B cell (primary cell): ENCODE measurements at places on chromosomes 5 and 9. TPM values are rescaled to one million over a fixed set of nuclear protein-coding genes. Genes with fewer than 3 reads are reported as not detected.
A peak's percentile ranks its signal among the peaks of the same experiment; 100 is the strongest.

- no peaks in the 10 kb centered on the region for H3K27me3 ChIP-seq
- DNase-seq, result no peak
- peaks cover 2% of the 10 kb centered on the region for H3K36me3 ChIP-seq
- H3K27ac ChIP-seq, result no peak overlapping the region
These were observed 76.5 kb downstream of the DAP start for GRCh38 chr5:10684303-10685086.

DNA sequence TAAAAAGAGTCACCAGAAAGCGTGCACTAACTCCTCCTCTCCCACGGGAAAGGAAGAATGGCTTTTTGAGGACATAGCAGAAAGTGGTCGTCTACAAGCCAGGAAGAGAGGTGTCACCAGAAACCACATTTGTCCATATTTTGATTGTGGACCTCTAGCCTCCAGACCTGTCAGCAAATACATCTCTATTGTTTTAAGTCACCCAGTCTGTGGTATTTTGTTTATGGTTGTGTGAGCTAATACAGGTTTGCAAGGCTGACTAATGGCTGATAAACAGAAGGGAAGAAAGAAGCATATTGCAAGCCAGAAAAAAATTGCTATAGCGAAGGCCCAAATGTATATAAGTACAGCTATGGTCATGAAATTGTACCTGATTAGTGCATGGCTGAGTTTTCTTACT, 21.4 kb downstream of the WDR70 start:
- H3K27ac ChIP-seq, result no peak overlapping the region
- H3K4me1 ChIP-seq, result no peaks in the 10 kb centered on the region
- DNase-seq, result no peak
- no peaks in the 10 kb centered on the region for H3K27me3 ChIP-seq

- no peak for DNase-seq
- no peaks in the 10 kb centered on the region for H3K4me1 ChIP-seq
- no peak overlapping the region for H3K27ac ChIP-seq
- H3K4me3 ChIP-seq, result no peak overlapping the region
These were observed 143.9 kb upstream of the FBN2 start for GRCh38 chr5:128681764-128682592.

DNA sequence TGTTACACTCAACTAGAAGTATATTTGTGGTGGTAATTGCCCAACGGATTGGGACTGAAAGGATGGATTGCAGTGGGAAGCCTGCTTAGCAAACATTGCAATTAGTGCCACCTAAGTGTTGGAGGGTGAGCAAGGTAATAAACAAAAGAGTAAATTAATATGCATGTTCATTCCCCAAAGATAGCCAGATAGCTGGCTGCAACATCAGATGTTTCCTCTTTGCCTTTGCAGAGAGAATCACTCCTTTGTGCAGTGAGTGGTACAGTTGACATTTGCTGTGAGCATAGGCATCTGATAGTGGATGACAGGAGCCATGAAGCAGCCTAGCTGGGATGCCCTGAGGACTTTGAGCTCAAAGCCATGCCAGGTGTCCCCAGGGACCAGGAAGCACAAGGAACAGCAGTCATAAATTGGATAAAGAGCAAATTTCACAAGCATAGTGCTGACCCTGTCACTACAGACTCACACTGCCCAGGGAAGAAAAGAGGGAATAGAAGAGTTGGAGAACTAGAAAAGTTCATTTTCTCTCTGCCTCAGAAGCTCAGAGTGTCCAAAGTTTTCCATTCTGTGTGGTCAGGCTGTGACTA, 336.1 kb upstream of the SLC30A5 start:
- DNase-seq, result no peak
- no peak overlapping the region for H3K4me3 ChIP-seq
- H3K27ac ChIP-seq, result no peak overlapping the region
- peaks cover 11% of the 10 kb centered on the region for H3K4me1 ChIP-seq
- no peaks in the 10 kb centered on the region for H3K27me3 ChIP-seq
- H3K36me3 ChIP-seq, result no peaks in the 10 kb centered on the region

GRCh38 chr5:93715327-93715726, 26.1 kb downstream of the POU5F2 start:
- no peak for DNase-seq
- no peak overlapping the region for H3K27ac ChIP-seq
- H3K27me3 ChIP-seq, result no peaks in the 10 kb centered on the region
- no peaks in the 10 kb centered on the region for H3K4me1 ChIP-seq

- peak within 1 kb of the TSS; percentile 71 for H3K4me3 ChIP-seq
- DNase-seq, result peak; percentile 87
- peaks cover 19% of the 10 kb centered on the region for H3K4me1 ChIP-seq
- H3K36me3 ChIP-seq, result no peaks in the 10 kb centered on the region
- peak within 1 kb of the TSS; percentile 50 for H3K27ac ChIP-seq
These were observed at the start of gene CTNNAL1 for GRCh38 chr9:109012876-109013678. TSS of gene CTNNAL1 (minus strand) at chr9:109013499. CDS start at chr9:109013442, 57 bp downstream.

GRCh38 chr9:75499812-75500211, 390.7 kb upstream of the PCSK5 start:
- DNase-seq, result no peak
- H3K27ac ChIP-seq, result no peak overlapping the region
- H3K27me3 ChIP-seq, result no peaks in the 10 kb centered on the region
- H3K4me3 ChIP-seq, result no peak overlapping the region
- H3K36me3 ChIP-seq, result no peaks in the 10 kb centered on the region

DNA sequence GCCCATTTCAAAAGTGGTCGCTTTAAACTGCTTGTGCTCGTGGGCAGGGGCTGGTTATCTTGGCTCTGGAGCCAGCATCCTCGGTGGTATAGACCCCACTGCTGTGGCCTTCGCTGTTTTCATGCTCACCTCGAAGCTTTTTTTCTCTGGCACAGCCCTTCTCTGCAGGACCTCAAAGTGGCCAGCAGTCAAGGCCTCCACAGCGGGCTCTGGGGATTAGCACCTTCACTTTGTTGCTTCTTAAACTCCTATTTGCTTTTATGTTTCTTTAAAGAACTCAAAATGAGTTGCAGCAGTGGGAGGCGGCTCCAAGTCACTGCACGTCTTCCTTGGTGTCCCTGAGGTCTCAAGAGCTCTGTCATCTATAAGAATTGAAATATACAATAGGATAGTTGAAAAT, 165.1 kb downstream of the CACNA1B start:
- no peaks in the 10 kb centered on the region for H3K4me1 ChIP-seq
- H3K27ac ChIP-seq, result no peak overlapping the region
- no peaks in the 10 kb centered on the region for H3K36me3 ChIP-seq
- H3K27me3 ChIP-seq, result no peaks in the 10 kb centered on the region

DNA sequence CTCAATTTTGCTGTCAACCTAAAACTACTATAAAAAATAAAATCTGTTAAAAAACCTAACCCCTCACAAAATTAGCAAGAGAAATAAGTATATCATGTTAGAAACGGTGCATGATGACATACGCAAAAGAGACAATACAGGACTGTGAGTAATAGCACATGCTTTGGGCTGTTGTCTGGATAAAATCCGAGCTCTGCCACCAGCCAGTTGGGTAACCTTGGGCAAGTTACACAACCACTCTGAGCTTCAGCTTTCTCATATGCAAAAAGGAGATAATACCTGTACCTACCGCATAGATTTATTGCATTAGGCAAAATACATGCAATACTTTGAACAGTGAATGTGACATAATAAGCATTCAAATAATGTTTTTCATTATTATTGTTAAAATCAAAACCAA, 481.7 kb downstream of the TLE1 start:
- no peak for DNase-seq
- no peaks in the 10 kb centered on the region for H3K36me3 ChIP-seq
- no peak overlapping the region for H3K4me3 ChIP-seq
- H3K4me1 ChIP-seq, result no peaks in the 10 kb centered on the region
- H3K27ac ChIP-seq, result no peak overlapping the region
- H3K27me3 ChIP-seq, result no peaks in the 10 kb centered on the region

DNA sequence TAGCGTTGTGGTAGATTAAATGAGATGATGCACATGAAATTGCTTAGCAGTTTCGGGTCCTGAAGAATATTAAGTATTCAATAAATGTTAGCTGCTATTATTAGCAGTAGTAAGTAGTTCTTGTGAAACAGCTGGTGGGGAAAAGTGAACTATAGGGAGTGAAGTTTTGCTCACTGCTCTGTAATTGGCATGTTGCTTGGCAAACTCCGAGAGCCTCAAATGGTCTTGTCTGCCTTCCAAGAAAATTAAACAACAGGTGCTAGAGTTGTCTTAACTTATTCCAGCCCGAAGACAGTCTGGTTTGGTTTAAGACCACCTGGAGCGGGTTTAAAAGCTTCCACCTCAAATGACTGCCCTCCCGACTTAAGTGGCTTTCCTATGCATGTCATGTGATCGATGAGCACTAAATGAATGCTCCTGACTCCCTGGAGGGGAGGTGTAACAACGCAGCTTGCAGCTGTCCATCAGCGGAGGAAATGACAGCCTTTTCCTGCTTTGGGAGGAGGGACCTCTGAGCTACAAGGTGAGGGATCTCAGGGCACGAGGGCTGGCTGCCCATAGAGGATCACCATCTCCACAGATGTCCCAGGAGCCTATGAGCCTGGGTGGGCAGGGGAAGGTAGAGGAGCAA, 202.9 kb upstream of the PANK3 start:
- H3K4me1 ChIP-seq, result no peaks in the 10 kb centered on the region
- H3K4me3 ChIP-seq, result no peak overlapping the region
- H3K27ac ChIP-seq, result no peak overlapping the region
- no peak for DNase-seq
- no peaks in the 10 kb centered on the region for H3K27me3 ChIP-seq

DNA sequence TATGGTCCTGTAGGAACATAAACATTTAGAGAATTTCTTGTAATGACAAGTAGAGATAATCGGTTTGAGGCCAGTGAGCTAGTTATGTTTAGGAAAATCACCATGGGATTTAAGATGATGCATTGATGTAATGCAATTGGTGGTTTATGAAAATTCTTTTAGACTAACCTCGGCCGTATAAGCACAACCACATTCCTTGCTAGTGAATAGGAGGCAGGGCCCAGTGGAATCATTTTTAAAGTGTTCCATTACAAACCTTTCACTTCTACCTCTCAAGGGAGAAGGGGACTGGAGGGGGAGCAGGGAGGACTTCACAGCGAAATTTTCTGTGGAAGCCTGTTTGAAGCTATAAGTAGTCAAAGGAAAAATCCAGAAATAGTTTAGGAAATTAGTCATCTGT, 71.8 kb upstream of the NFIL3 start:
- H3K4me1 ChIP-seq, result no peaks in the 10 kb centered on the region
- no peaks in the 10 kb centered on the region for H3K27me3 ChIP-seq
- H3K4me3 ChIP-seq, result no peak overlapping the region
- no peak overlapping the region for H3K27ac ChIP-seq

DNA sequence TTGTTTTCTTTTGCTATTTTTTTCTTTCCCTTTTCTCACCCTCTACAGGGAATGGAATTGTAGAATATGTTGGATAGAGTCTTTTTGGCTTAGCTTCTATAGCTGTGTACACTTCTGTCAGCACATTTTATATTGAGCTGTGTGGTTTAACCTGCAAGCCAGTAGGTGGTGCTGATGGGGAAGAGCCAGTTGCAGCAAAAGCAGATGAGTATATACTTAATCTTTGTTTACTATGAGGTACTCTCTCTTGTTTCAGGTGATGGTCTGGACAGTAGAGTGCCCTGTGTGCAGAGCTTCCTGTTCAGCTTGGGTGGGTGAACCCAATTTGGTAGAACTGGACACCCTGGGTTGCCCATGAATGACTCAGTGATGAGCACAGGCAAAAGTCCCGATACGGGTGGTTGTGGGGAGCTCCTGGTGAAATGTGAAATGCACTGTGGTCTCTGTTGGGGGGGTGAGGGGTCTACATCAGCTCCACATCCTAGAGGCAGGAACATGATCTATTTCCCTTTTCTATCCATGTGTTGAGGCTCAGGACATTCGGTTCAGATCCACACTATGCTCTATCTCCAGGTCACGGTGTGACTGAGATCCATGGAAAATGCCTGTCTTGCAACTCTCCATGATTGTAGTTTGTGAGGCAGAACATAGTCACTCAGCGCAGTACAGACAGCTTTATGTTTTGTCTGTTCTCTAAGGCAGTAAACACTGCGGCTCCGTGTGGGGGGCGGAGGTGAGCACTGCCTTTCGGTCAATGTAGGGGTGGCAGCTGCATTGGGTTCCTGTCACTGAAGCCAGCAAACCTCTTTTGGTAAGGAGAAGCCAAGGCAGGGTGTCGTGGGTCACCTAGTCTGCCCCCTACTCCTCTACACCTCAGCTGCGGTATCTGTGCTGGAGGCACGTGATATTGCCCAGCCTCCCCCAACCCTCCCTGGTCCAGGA, 353.2 kb downstream of the PRR16 start:
- no peaks in the 10 kb centered on the region for H3K27me3 ChIP-seq
- DNase-seq, result no peak
- no peaks in the 10 kb centered on the region for H3K36me3 ChIP-seq
- no peak overlapping the region for H3K27ac ChIP-seq
- no peak overlapping the region for H3K4me3 ChIP-seq

DNA sequence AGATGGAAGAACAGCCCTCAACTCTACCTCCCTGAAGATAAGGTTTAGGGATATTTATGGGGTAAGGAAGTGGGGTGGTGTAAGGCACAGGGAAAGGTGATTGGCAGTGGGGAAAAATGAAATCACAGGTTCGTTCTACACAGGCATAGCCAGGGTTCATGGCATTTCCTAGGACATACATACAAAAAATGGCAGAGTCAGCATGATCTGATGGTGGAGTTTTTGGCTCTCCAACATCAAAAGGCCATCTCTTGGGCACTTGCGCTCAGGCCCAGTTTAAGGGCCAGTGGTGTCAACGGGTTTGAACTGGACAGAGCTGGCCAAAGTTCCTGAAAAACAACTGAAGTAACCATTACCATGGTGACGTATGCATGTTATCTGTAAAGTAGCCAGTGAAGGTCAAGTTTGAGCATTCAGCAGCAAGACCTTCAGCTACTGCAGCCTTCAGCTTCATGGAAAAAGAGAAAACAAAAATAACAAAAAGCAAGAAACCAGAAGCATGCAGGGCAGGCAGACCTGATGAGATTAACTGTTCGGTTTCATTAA, 92.8 kb downstream of the SMARCA2 start:
- H3K4me1 ChIP-seq, result no peaks in the 10 kb centered on the region
- DNase-seq, result no peak
- H3K27ac ChIP-seq, result no peak overlapping the region
- H3K4me3 ChIP-seq, result no peak overlapping the region
- H3K36me3 ChIP-seq, result peaks cover 11% of the 10 kb centered on the region

FABP6 gene
- total RNA-seq, result not detected in 2 replicates

PCSK1 gene
- total RNA-seq, result not detected in 2 replicates

PCA3 gene
- not detected in 2 replicates for total RNA-seq

PDZD2 gene
- not detected in 2 replicates for total RNA-seq

CDH10 gene
- not detected in 2 replicates for total RNA-seq

PALM2AKAP2 gene
- not detected in 2 replicates for total RNA-seq

OLFML2A gene
- 0.73 and 0.76 TPM in 2 replicates for total RNA-seq

CORO2A gene
- 2.0 TPM in 2 replicates for total RNA-seq

OLFM1 gene
- not detected in 2 replicates for total RNA-seq

TMEM252 gene
- not detected in 2 replicates for total RNA-seq

FRRS1L gene
- total RNA-seq, result not detected in 2 replicates

SOWAHA gene
- not detected in 2 replicates for total RNA-seq

MAMDC4 gene
- total RNA-seq, result 5.4 and 7.6 TPM in 2 replicates

CTNND2 gene
- total RNA-seq, result not detected in 2 replicates

FAM81B gene
- not detected in 2 replicates for total RNA-seq

PTGDS gene
- total RNA-seq, result not detected in 2 replicates

CNTNAP3 gene
- 0.58 and 0.94 TPM in 2 replicates for total RNA-seq

F2RL2 gene
- not detected in 2 replicates for total RNA-seq

GOLM1 gene
- 0.46 and 0.54 TPM in 2 replicates for total RNA-seq

OR1L8 gene
- total RNA-seq, result not detected in 2 replicates

FAM78A gene
- total RNA-seq, result 41.8 and 42.9 TPM in 2 replicates

SLC35A4 gene
- 44.0 and 48.6 TPM in 2 replicates for total RNA-seq
